ENCODE measurements at places on chromosomes 4 and X. TPM values are rescaled to one million over a fixed set of nuclear protein-coding genes. Genes with fewer than 3 reads are reported as not detected.

Gene NHS
- total RNA-seq: 4.3 TPM

Gene NAP1L5
- total RNA-seq: 2.5 TPM

Gene MAGED2
- total RNA-seq: 83.8 TPM

Gene MTMR8
- total RNA-seq: 2.1 TPM

Gene SPIN3
- 5.3 TPM for total RNA-seq

Gene GAB3
- 0.70 TPM for total RNA-seq

Gene GIMD1
- total RNA-seq: not detected

Gene CXorf49
- total RNA-seq: not detected

Gene TMPRSS11F
- not detected for total RNA-seq

Data from A549 treated with ZK216348 at 1 μM for 4 hours (cell line).